Fibroblast of skin of left quadriceps (primary cell): ENCODE measurements at places on chromosomes 13 and 19.

- no peak for DNase-seq
These were observed 714 bp downstream of the PLPP2 start for GRCh38 chr19:290372-291005.

DNA sequence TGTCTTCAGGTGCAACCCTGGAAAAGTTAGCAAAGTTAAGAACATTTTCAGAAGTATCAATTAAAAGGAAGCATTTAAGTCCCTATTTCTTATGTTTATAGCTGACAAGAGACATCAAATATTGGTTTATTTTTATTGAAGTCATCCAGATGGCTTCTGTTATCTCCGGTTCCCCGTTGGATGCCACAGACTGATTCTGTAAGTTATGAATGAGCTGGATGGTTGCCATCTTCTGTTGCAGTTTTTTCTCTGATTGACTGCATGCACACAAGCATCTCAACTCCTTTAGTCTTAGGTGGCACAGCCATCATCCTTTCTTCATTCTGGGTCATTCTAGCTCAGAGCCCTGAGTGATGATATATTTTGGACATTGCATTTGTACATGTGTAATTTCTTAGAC lies 10.6 kb upstream of the OXGR1 start:
- DNase-seq: no peak

DNA sequence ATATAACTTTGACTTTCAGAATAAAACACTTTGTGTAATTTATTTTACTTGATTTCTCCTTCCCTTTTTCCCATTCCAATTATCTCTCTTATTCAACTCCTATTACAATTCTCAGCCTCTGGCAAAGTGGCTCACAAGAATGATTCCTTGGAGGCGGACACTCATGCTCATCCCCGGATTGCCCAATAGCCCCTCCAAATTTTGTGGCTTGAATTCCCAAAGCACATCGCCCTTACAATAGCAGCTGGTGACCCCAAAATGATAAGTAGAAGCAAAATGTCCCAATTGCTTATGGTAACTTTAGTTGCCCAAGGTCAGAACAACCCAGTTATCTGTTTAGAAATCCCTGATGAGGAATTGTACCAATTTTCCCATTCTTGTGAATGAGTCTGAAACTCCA lies 1523.5 kb upstream of the PRR20A start:
- DNase-seq: no peak

DNA sequence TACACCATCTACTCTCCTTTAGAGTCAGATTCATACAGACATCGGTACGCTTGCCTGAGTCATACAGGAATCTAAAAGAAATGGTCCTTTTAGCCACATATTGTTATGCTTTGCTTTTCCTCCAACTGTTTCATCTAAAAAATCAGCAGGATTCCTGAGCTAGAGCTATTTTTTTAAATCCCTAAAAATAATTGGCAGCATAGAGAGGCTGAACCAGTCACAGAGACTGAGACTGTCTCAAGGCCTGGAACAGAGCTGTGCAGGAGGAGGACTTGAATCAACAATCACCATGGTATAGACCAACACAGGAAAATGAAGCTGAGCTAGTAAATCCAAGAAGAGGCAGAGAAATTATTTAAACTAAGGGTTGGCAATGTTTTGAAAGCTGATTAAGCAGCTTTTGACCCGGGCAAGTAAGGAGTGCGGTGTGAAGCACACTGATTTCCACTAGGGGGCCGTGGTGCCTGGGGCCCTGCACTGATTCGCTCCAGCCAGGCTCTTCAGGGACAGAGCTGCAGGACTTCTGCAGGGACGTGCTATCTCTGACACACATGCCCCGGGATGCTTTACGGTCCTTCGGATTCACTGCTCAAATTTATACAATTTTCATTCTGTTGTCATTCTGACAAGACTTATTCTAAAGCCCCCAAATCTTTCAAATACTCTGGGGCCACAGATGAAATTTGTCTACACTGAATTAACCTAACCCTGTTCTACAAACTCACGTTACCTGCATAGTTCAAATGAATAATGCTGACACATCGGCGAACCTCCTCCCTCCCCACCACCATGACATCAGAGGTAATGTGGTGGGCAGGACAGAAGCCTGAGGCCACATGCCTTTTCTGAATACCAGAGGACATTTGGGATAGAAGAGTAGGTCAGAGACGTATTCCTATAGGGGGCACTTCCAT lies 87.6 kb upstream of the SLC15A1 start:
- no peak for DNase-seq

DNA sequence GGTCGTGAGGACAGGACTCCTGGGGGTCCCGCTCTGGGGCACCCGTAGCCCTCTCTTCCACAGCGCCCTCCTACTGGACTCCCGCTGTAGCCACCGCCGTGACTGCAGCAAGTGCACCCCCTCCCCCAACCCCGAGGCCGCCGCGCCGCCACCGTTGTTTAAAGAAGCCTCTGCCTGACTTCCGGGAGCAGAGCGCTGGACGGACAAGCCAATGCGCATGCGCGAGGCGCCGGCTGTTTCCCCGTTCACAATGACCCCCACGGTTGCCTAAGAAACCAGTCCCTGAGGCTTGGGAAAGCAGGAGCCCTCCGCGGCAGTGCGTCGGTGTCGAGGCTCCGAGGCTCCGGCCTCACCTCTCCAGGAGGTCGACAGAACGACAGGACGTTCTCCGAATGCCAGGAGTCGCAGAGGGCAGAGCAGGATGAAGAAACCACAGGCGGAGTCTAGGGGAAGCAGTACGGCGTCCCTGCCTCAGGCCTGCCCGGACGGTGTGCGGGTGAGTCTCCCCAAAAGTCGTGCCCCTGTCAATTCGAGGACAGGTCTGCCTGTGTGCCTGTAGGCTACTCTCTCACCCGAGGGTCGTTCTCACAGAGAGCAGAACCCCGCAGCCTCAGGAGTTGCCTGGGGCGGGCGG lies 70.5 kb upstream of the ZNF420 start:
- peak; percentile 4 for DNase-seq

GRCh38 chr13:79779761-79780160 lies 298.8 kb downstream of the NDFIP2 start:
- DNase-seq: no peak

DNA sequence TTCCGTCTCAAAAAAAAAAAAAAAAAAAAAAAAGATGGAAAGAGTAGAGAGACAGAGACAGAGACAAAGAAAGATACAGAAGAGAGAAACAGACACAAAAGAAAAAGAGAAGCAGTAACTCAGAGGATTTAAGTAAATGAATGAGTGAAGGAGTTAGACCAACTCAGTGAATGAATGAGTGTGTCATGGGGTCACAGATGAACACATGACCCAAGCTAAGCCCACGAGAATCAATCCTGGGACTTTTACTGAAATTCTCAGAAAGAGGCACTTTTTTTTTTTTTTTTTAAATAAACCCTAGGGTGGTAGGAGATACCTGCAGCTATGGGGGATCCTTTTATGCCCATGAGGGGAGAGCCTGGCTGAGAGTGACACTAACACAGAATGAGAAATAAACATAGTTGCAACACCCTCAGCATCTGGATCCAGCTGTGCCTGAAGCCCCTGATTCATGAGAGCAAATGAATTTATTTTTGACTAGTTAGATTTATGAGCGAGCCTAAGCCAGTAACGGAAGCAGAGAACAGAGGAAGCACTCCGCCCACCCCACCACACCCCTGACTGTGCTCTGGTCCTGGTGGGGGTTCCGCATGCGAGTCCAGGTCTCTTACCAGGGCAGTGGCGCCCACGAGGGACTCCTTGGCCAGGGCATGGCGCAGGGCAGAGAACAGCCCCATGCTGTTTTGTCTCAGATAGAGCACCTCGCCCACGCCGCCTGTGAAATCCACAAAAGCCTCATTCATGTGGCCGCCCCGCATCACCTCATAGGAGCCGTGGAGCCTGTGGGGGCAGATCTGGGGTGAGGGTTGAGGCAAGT lies 4.6 kb downstream of the CAPN12 start:
- DNase-seq: no peak

- no peak for DNase-seq
These were observed 7.2 kb upstream of the SAE1 start for GRCh38 chr19:47123406-47123805.

GRCh38 chr19:51292971-51293370 lies 18.5 kb upstream of the IGLON5 start:
- no peak for DNase-seq

DNA sequence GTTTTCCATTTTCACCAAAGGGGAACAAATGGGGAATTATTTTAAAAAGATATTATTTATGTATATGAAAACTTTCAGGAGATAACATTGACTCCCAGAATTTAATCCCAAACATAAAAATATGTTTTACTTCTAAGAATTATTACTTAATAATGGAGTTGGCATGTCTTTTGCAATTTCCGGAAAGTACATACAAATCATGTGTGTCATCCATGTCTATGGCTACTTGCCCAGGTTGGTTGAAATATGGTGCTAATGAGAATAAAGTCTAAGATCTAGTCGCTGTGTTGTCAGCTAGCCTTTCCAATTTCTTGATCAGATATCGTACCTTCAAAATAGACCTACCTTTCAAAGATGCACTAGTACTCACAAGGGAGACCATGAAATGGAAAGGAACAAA lies 1003.2 kb upstream of the PCDH20 start:
- DNase-seq: peak; percentile 0

- peak; percentile 42 for DNase-seq
These were observed 1.2 kb downstream of the ZSWIM4 start for GRCh38 chr19:13796301-13797057.

GRCh38 chr13:37175996-37176395 lies 70.5 kb upstream of the CSNK1A1L start:
- DNase-seq: peak; percentile 90

DNA sequence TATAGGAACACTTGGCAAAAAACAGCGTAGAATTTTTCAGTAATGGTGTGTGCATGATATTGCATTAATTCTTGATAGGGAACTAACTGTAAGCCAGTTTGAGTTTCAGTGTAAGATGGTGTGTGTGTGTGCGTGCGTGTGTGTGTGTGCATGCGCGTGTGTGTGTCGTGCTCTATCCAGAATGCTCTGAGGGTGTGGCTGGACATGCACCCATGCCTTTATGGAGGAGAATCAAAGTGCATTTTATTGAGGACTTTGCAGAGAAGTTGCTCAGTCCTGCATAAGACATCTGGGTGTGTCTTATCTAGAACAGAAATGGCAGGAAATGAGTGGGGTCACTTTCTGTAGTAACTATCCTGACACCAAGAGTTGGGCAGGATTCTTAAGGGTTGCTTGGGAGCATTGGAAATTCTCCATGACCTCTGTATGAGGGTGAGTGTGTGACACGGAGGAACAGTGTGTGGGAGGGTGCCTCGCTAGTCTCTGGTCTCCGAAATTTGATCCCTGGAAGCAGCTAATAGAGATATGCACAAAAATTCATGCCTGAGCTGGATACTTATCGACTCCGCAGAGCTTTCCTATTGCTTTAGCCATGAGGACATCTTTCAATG lies 252.2 kb downstream of the TSHZ3 start:
- DNase-seq: no peak

DNA sequence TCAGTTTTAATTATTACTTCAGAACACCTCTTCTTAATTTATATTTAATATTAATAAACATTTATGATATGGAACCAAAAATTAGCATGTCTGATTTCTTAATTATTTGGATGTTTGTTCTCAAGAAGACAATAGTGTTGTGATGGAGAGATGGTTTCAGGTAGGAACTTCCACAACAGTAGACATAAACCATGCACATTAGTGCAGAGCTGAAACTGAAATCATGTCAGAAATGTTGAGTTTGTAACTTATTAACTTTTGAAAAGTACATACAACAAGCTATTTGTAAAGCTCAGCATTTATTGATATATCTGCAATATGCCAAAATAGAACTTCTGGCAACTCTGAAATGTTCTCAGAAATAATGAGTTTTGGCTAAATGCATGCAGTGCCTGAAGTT lies 11.8 kb upstream of the EDNRB start:
- DNase-seq: no peak

DNA sequence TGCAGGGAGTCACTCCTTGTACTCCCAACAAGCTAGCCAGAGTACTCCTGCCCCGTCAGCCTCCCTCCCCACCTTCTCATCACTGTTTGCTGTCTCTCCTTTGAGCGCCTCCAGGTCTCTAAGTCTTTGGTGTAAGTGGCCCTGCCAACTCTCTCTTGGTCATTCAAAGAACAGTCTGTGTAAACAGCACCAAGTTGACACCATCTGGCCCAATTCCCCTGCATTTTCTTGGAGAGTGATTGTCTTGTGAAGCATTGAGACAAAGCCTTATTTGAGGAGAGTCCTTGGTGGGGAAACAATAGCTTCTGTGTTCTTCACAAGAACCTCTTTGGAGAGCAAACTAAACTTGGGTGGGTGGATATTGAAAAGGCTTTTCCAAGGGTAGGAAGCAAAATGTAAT lies 114.6 kb upstream of the RNF113B start:
- DNase-seq: no peak

DNA sequence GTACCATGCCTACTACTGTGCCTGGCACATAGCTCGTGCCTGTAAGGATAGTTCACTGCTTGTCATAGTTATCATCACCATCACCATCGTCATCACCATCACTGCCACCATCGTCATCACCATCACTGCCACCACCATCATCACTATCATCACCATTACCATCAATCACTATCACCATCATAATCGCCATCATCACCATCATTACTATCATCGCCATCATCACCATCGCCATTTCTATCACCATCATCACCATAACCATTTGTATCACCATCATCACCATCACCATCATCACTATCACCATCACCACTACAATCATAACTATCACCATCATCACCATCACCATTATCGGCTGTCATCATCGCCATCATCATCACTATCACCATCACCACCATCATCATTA lies 107.1 kb downstream of the TUBA3C start:
- DNase-seq: no peak

DNA sequence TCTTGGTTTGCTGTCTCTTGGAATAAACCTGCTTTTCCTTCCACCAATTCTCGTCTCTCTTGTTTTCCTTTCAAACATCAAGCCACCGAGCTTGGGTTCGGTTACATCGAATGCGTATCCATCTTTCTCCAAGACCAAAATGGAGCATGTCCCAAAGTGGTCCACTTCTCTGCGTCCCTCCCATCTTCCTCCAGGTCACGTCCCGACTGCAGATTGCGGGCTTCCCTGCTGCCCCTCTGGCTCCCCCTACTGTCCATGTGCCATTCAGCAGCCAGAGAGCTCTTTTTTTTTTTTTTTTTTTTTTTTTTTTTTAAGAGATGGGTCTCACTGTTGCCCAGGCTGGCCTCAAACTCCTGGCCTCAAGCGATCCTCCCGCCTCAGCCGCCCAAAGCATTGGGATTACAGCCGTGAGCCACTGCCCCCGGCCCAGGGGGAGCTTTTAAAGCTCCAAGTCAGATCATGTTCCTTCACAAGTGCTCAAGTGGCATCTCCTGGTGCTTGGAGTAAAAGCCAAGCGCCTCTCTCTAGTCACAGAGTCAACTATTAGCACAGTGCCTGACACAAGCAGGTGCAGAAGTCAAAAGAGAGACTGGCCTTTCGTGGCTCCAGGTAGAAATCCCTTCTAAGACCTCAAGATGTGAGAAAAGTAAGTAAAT lies 10.0 kb downstream of the COL5A3 start:
- no peak for DNase-seq

- no peak for DNase-seq
These were observed 72.0 kb upstream of the USP29 start for GRCh38 chr19:57047743-57048142.
